ENCODE measurements at places on chromosomes 5 and 9. TPM values are rescaled to one million over a fixed set of nuclear protein-coding genes. Genes with fewer than 3 reads are reported as not detected.

WDR31 gene
- 0.63 TPM for total RNA-seq

PIP5KL1 gene
- 13.4 TPM for total RNA-seq

SLC36A2 gene
- not detected for total RNA-seq

EIF4EBP3 gene
- total RNA-seq, result not detected

EGR1 gene
- 11.5 TPM for total RNA-seq

CFAP90 gene
- 3.5 TPM for total RNA-seq

AJM1 gene
- 0.12 TPM for total RNA-seq

ROR2 gene
- 15.5 TPM for total RNA-seq

PPIC gene
- 21.3 TPM for total RNA-seq

LVRN gene
- 0.39 TPM for total RNA-seq

REXO4 gene
- 36.3 TPM for total RNA-seq

EPB41L4B gene
- 32.2 TPM for total RNA-seq

PAPPA gene
- 0.38 TPM for total RNA-seq

BARHL1 gene
- not detected for total RNA-seq

CCIN gene
- total RNA-seq, result not detected

All from GM23338 (cell line).